ENCODE measurements at places on chromosomes 2 and 18.

- no peak for DNase-seq
These were observed 721.0 kb upstream of the PKDCC start for GRCh38 chr2:41326851-41327250.

DNA sequence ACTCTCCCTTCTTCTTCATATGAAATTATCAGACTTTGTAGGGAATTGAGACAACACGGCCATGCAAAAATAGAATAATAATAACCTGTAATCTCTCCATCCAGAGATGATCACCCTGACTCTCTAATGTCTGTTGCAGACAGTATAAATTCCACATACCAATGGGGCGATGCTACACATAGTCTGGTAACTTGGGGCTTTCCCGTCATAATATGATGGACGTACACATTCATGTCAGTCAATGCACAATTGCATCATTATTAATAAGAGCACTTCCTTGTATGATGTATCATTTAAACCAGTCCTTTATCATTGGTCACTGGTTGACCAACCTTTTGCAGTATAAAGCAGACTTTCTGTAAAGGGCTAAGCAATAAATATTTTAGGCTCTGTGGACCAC, 39.5 kb upstream of the SCLY start:
- no peak for DNase-seq

GRCh38 chr2:134035605-134036370, 218.1 kb upstream of the MGAT5 start:
- DNase-seq = no peak

GRCh38 chr2:86035883-86036668, 69.6 kb downstream of the POLR1A start:
- no peak for DNase-seq

- no peak for DNase-seq
These were observed 113.4 kb downstream of the ZBTB7C start for GRCh38 chr18:48295586-48296311.

- DNase-seq = peak; percentile 59
These were observed 189.4 kb upstream of the GLI2 start for GRCh38 chr2:120546048-120546864.

DNA sequence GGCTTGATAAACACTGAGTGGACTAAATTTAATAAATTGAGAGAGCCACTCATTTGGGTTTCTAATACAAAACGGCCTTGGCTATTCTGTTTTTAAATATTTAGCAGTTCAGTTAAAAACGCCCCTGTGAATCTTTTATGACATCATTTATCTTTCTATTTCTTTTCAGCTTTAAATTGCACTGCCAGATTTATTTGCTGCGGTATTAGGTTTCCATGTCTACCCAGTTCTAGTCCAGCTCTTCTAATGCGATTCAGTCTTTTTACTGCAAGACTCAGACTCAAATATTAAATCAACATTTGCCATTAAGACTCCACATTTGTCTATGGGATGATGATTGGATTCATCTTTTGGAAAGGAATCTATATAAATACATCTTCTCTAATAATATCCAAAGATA, 2174.3 kb upstream of the PIK3C3 start:
- DNase-seq = no peak

DNA sequence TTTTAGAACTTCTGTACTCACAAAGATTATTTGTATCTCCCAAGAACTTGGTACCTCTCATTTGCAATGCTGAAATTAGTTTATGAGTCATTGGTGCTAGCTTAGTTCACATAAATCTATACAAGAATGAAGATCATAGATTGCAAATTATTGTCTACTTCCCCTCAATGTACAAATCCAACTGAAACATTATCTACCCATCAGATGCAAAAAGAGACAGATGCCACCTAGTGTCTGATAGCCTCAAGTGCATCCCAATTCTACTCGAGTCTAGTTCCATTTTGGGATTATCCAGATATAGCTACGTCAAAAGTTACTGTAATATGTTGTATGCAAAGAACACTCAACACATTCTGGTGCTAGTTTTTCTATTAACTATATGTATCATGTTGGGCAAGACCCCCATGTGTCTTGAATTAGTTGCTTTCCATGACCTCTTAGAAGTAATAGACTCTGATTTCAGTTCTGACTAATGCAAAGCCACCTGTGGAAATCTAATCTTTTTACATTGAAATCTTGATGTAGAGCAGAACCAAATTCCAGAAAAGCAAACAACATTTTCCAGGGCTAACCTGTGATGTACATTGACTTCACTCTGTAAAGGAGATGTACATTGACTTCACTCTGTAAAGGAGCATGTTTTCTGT, 210.0 kb downstream of the RBM43 start:
- peak; percentile 45 for DNase-seq

GRCh38 chr18:75204269-75204731, 4.6 kb downstream of the PTGR3 start:
- no peak for DNase-seq

DNA sequence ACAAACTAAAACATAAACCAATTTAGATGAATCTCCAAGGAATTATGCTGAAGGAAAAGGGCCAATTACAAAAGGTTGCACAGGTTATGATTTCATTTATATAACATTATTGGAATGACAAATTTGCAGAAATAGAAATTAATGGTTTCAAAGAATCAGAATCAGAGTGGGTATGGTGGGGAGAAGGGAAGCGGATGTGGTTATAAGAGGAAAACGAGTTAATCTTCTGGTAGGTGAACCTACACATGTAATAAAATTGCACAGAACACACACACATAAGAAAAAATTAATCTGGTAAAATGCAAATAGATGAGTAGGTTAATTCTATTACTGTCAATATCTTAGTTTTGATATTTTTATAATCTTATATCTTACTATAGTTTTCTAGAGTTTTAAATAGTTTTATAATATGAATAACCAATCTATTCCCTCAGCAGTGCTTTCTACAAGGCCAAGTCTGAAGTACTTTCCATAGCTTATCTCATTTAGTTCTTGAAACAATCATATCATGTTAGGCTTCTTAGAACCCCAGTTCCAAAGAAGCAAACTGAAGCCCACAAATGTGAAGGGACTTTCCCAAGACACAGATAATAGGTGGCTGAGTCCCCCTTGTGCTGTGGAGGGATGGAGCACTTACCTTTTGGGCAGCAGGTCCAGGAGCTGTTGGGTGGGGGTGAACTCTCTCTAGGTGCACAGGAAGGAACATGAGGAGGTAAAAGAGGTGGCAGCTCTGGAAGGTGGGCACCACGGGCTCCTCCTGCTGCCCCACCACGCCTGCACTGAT, 31.5 kb downstream of the ZNF519 start:
- no peak for DNase-seq

- no peak for DNase-seq
These were observed 141.8 kb downstream of the MYO1B start for GRCh38 chr2:191386938-191387536.

DNA sequence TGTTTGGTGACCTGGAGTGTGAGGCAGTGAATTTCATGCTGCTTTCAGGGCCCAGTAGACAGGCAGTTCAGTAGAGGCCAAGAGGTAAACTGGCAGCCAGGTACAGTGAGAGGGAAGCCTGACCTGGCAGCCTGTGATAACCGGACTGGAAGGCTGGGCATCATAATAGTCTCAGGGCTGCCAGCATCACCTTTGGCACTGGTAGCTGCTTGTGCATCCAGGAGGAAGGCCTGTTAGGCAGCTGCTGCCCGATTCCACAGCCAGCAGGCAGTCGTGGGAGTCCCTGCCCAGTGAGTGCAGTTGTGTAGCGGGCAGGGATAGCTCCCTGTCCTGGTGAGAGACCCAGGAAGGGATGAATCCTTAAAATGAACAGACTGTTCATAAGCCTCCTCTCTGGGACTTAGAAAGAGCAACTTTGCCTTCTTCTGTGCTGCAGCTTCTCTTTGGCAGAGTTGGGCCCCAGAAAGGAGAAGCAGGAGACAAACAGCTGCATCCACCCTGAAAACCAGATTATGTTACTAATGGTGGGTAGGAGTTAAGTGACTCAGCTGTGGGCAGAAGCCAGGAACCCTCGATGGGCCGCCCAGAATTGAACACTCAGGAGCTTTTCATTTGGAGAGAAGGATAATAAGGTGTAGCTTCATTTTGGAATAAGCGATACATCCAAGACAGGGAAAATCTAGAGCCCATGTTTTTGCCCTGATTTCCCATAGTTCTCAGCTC, 8.1 kb upstream of the GPBAR1 start:
- DNase-seq = no peak

- DNase-seq = no peak
These were observed 4.5 kb downstream of the TWIST2 start for GRCh38 chr2:238852206-238852869.

GRCh38 chr2:43276962-43277391, 50.6 kb upstream of the ZFP36L2 start:
- DNase-seq = no peak

DNA sequence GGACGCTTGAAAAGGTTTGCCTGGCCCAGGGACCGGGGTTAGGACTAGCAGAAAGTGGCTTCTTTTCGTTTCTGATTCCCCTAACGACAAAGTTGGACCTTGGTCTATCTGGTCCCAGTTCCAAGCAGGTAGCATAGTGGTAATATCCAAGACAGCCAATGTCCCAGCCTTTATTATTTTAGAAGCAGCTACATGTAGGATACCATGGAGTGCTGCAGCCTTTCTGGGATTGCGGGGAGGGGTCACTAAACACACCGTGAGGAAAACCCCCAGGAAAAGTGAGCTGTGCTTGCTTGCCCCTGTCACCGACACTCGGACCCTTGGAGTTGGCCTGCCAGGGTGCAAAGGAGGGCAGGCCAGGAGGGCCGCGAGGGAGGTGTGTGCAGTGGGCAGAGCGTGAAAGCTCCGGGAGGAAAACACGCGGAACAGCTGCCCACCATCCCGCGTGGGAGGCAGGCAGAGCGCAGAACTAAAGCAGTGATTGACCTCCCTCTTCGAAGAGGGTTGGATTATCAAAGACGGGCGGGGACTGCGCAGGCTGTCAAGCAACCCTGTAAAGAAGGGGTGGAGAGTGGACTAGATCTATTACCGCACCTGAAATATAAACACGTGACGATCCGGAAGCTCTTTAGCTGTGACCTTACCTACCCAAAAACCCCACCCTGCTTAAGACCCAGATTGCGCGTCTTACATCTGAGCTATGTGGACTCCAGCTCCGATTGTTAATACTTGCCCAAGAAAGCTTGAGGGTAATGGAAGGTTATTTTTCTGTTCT, 624 bp upstream of the MAP4K3 start:
- peak; percentile 72 for DNase-seq

DNA sequence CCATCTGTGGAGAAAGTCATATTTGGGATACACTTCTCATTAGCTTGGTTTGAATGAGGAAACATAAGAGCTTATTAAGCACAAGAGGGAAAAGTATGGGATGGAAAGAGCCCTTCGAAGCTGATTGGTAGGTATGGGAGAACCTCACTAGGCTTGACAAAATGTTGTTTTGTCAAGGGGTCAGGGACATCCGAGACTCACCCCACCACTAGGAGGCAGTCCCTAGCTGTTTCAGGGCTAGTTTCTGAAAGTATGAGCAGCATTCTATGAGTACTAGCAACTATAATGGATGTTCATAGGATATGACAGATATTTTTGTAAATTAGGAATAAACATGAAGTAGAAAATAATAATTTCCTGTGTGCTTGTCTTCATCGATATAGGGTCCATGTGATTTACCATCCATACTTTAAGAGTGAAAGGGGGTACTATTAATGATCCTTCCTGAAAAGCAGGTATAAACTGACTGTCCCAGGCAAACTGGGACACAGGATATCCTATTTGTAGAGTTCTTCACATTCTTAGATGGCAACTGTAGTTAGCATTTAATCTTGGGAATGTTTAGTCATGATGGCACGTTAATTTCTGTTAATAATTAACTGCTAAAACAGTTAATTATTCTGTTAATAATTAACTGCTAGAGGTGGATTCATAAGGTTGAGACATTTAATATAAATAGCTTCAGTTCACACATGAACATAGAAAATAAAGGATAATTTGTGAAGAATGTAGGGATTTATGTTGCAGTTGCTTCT, 28.4 kb downstream of the OTX1 start:
- peak; percentile 63 for DNase-seq

DNA sequence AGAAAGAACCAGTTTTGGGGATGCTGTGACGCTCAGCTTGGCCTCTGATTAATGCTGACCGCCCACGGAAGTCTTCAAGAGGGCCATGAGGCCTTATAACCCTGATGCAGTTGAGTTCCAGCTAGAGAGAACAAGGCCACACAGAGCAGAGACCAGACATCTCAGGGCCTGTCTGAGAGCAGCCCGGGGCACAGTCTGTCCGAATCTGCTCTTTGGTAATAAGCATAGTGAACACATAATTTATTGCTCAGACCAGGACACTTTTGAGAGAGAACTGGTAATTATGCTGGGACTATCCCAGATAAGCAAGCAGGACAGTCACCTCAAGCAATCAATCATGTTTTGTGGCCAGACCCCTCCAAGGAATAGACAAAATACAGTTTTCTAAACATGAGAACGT, 68.5 kb downstream of the STPG4 start:
- no peak for DNase-seq

GRCh38 chr2:80014637-80015036, 289.9 kb downstream of the LRRTM1 start:
- no peak for DNase-seq

GRCh38 chr2:235116885-235117492, 165.2 kb downstream of the SH3BP4 start:
- DNase-seq = no peak

- no peak for DNase-seq
These were observed 14.5 kb downstream of the AGPS start for GRCh38 chr2:177407031-177407430.

DNA sequence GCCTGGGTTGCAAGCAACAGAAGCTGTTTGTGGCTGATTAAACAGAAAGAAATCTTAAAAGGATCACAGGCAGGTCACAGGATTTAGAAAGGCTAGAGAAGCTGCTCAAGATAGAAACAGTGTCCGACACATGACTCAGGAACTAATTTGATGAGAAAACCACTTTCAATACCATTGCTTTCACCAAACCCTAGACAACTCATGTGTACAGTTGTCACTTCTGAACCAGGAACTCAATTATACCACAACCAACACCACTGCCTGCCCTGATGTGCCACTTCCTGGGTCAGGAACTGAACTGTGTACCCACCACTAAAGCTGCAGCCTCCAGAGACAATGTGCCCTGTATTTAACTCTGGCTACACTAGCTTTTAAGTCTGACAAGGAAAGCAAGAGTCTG, 56.0 kb downstream of the TMEM247 start:
- no peak for DNase-seq

- DNase-seq = no peak
These were observed 147.9 kb upstream of the CBLN2 start for GRCh38 chr18:72692086-72692485.

GRCh38 chr2:7849531-7849930, 832.3 kb upstream of the ID2 start:
- no peak for DNase-seq

- DNase-seq = no peak
These were observed 43.4 kb downstream of the KCNF1 start for GRCh38 chr2:10954856-10955818.

DNA sequence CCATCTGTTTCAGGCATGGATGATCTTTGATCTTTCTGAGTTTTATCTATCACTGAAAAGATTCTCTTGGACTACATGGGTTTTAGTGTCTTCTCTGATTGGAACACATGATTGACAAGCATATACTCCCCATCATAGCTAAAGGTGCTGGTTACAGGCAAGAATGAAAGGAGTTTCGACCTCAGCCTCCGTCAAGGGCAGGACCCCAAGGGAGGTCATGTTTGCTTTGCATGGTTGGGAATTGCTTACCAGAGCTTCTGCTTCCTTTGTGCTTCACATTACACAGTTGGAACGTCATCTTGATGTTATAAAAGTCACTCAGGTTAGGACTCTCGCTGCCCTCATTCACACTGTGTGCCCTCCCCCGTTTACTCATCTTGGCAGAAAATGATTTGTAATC, 287.7 kb downstream of the PIK3C3 start:
- DNase-seq = peak; percentile 50

Measured in Caco-2 (cell line).